Right atrium auricular region (tissue), 2 donors: ENCODE measurements at places on chromosomes 2 and 18.
A peak's percentile ranks its signal among the peaks of the same experiment; 100 is the strongest.

GRCh38 chr2:42913280-42913878, 121.0 kb upstream of the HAAO start:
- DNase-seq = no peak

- DNase-seq = no peak
Observed at GRCh38 chr2:99772591-99773331, 282.9 kb upstream of the REV1 start.

DNA sequence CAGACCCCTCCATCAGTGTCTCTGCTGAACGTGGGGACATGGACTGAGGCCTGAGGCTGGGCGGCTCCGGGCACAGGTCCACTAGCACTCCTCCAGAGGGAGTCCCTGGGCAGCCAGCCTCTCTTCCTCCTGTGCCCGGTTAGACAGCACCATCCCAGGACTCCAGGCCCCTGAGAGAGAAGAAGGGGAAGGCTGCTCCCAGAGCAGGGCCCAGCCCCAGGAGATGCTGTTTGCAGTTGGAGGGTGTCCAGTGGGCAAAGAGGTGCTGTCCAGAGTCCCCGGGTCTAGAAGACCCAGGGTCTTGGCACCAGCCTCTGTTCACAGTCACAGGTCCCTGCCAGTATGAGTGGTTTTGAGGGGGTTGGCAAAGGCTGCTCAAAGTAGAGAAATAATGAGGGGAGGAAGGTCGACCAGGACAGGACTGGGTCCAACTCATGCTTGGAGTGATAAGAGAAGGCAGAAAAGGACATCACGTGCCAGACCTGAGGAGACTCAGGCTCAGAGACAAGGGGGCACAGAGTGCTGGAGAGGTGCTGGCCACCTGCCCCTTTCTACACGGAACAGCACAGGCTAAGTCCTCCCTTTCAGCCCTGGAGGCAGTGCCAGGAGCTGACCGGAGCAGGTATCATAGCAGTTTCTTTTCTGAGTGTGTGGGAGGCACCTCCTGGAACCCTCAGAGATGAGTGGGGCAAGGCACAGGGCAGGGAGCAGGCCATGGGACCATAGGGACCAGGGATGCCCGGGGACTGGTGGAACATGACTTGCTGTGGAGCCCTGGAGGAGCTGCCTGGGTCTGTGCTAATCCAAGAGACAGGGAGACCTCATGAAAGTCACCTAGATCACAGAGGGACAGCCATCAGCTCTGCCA, 21.1 kb downstream of the CRACDL start:
- DNase-seq = no peak

DNA sequence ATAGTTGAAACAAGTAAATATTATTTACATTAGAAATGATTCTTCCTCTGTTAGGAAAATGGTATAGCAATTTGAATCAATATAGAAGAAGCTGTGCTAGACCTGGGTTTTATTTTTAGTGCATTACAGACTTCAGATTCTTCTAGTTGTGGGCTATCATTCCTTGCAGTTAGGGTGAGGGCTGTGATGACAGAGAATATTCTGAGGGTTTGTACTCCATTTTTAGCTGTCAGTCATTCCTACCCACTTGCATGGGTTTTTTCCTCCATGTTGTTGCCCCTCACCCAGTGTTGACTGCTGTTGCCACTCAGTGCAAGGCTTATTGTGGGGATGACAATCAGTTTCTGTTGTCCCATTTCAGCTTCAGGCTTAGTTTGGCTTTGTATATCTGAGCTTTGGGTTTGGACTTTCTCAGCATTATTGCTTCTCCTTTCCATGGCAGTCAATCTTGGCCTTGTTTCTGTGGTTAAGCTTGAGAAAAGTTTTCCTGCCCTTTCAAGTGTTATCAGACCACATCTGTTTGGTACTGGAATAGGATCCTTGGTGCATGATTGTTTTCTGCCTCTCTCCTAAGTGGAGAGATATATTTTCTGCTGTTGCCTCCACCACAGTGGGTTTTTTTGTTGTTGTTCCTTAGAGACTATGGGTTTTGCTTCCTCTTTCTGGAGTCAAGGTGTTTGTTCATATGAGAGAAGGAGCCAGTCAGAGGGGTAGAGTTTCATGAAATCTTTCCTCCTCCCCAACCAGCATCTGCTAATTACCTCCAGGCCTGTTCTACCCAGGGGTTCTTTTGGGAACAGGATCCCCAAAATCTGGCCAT, 312.7 kb upstream of the CWC22 start:
- no peak for DNase-seq

DNA sequence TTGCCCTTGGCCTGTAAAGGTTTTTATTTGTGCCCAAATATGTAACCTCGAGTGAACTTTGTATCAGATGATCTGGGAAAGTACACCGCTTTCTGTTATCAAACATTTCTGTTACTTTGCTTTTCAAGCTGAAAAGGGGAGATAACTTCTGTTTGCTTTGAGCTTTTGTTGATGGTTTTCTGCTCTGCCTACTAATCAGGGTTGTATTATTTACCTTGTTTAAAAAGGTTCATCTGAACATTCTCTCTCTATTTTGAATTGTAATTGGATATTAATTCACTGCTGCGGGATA, 79.4 kb downstream of the XRCC5 start:
- no peak for DNase-seq

DNA sequence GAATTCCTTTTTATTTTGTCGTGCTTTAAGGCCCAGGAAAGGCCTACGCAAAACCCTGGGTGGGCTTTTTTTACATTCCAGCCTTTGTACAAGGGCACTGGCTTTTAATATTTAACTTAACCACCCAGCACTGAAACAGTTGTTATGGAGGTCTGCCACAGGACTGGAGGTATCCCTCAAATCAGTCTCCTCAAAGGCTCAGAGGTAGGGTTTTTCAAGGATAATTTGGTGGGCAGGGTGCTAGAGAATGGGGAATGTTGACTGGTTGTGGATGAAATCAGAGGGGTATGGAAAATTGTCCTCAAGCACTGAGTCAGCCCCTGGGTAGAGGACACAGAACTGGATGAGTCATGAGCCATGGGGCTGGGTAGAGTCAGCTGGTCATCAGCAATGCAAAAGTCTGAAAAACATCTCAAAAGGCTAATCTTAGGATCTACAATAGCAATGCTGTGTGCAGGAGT, 443.1 kb downstream of the THSD7B start:
- no peak for DNase-seq

GRCh38 chr2:29015701-29016470, 34.8 kb downstream of the TOGARAM2 start:
- DNase-seq = no peak

DNA sequence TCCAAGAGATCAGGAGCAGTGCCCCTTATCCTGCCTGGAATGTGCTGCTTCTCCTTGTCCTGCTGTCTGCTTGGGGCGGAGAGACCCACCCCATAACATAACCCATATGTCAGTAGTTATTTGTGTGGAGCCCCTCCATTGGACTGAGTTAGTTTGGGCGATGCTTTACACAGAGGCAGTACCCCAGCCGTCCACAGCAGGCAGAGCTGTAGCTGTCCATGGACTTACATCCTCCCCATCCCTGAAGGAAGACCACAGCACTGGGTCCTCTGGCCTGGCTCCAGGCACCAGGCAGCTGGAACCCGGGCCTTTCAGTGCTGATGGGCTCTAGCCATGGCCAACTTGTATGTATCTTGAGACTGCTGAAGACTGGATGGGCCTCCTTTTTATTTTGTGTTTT, 20.3 kb downstream of the GKN2 start:
- no peak for DNase-seq

GRCh38 chr18:26656431-26656943, 108.1 kb upstream of the KCTD1 start:
- DNase-seq = no peak

GRCh38 chr2:200052627-200053026, 97.2 kb downstream of the MAIP1 start:
- DNase-seq = no peak

DNA sequence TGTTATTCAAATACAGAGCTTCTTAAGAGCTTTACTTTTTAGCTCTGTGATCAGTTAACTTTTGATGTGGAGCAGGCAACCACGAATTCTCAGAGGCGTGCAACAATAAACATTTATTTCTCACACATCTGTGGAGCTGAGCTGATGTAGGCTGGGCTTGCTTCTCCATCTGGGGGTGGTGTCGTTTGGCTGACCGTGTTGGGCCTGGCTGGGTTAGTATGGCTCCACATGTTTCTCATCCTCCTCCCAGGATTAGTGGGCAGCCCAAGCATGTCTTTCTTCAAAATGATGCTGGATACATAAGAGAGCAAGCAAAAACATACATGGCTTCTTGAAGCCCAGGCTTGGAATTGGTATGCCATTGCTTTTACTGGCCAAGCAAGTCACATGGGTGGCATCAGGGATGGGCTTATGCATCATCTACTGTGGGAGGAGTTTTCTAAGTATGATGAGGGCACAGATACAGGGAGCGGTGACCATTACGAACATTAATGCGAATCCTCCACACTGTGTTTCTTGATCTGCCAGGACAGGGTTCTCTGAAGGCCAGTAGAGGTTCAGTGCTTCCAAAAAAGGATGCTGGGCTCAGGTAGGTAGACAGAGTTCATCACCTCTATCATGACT, 157.0 kb upstream of the TNP1 start:
- DNase-seq = no peak

GRCh38 chr2:35365859-35366258, 989.7 kb upstream of the CRIM1 start:
- no peak for DNase-seq

DNA sequence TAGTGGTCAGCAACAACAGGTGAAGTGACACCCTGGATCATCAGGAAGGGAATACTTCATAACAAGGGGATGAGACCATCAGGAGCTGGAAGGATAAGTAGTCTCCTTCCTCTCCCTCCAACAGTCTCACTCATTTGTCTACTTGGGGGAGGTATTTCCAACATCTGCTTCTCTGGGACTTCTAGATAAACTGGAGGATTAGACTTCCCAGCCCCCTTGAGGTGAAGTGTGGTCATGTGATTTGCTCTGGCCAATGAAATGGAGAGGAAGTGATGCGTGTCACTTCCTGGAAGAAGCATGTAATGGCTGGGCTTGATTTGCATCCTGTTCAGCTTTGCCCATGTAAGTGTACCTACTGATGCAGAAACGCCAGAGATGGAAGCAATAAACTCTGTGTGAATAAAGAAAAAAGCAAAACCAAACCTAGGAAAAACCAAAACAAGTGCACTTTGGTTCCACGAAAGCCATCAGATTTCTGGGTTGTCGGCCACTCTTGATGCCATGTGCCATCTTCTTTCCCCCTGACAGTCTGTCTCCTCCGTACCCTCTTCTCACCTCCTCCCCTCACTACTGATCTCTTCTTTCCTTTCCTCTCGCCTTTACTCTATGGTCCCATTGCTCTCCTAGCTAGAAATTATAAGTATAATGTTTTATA, 76.1 kb upstream of the DNMT3A start:
- no peak for DNase-seq

GRCh38 chr2:26018184-26019055, 15.5 kb upstream of the RAB10 start:
- DNase-seq = peak; percentile 79

- no peak for DNase-seq
Observed at GRCh38 chr2:64735504-64735903, 81.8 kb upstream of the SERTAD2 start.

- DNase-seq = no peak
Observed at GRCh38 chr2:187390891-187391290, 57.2 kb downstream of the CALCRL start.

DNA sequence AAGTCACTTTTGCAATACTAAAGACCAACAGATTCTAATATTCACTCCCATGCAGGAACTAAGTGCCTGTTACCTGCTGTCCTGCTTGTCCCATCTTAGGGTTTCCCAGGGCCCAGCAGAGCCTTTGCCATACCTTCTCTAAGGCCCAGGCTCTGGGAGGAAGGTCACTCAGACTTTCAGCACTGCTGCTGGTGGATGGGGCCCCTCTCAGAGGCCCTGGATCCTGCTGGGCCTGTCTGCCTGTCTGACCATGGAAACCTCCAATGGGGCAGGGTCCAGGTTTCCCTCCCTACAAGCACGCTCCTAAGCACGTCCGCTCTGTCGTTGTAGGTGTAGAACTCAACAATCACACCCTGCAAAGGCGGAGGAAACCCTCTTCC, 75.1 kb downstream of the RRM2 start:
- no peak for DNase-seq
